Astrocyte (in vitro differentiated cells and primary cell): ENCODE measurements at places on chromosomes 4 and X. TPM values are rescaled to one million over a fixed set of nuclear protein-coding genes. Genes with fewer than 3 reads are reported as not detected.

GRCh38 chrX:118356154-118356701 lies 10.3 kb downstream of the WDR44 start:
- DNase-seq, result no peak

The WDFY3 gene
- total RNA-seq, result 76.6 and 89.5 TPM in 2 replicates

The TRAM1L1 gene
- total RNA-seq, result 2.3 and 3.1 TPM in 2 replicates

GRCh38 chr4:58074382-58074781 lies 964.2 kb upstream of the IGFBP7 start:
- no peak for DNase-seq

DNA sequence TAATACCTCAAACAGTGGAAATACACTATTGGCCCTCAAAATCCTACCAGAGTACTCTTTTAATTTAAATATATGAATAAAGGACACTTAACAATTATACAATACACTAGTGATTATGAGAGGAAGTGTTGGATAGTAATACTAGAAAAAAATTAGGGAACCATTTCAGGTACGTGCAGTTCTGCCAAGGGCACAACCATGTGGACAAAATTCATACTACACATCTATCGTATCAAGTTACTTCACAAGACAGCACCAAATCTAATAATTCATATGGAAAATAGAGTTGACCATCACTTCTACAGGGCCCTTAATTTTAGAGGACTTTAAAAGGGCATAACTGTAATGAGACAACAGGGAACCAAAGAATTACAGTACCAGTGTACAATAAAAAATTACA lies 69.2 kb upstream of the ZCCHC13 start:
- no peak for DNase-seq

DNA sequence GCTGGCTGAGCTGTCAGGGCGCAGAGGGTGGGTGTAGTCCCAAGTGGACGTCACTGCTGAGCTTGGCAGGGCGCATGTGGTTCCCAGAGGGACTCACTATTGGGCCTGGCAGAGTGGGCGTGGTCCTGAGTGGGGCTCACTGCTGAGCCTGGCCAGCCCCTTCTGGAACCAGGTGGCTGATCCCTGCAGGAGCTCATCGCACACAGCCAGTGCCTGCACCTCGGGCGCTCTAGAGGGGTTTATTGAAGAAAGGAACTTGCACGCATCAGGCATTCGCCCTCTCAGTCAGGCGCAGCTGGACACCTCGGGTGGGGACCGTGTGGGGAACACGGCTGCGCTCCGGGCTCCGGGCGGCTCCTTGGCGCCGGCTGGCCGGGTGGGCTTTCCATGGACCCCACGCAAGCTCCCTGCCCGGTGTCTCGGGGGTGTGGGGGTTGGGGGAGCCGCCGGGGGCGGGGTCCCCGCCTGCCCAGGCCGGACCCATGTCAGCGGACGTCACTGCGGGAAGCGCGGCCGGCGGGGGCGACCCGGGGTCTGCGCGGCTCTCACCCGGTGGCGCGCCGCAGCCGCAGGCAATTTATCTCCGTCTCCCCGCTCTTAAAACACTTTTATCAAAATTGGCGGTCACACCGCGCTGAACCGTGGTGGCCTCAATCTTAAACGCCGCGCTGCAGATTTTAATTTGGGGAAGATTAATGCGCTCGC lies 65.4 kb upstream of the NKX1-1 start:
- no peak for DNase-seq

The PPP4R3C gene
- not detected in 2 replicates for total RNA-seq

The YIPF7 gene
- 0.30 and 0.31 TPM in 2 replicates for total RNA-seq

The PLCXD1 gene
- 20.3 and 25.9 TPM in 2 replicates for total RNA-seq

GRCh38 chrX:136183172-136183571 lies 35.8 kb downstream of the FHL1 start:
- DNase-seq, result no peak

DNA sequence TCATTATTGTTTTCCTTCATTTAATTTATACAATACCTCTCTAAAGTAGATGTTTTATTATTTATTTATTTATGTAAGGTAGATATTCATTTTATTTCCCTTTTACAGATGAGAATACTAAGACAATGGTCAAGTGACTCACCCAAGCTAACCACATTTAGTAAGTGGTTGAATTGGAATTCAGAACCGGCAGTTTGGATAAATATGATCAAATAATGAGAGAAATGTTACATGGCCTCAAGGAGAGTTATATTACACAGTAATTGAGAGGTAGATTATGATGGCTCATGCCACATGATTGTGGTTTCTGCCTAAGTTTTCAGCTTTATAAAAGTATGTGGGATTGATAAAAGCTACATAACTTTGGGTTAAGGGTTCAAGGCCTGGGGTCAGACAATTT lies 239.4 kb upstream of the BOD1L1 start:
- DNase-seq, result peak; percentile 43

- peak; percentile 86 for DNase-seq
Observed at GRCh38 chr4:5635826-5636195, 72.5 kb downstream of the EVC2 start.

- DNase-seq, result no peak
Observed at GRCh38 chrX:28988246-28988645, 401.0 kb downstream of the IL1RAPL1 start.

GRCh38 chrX:56789518-56790070 lies 60.6 kb downstream of the NBDY start:
- DNase-seq, result no peak

The SPIN4 gene
- total RNA-seq, result 3.1 and 4.9 TPM in 2 replicates

The AWAT2 gene
- not detected in 2 replicates for total RNA-seq

The CXXC4 gene
- total RNA-seq, result 10.6 and 13.4 TPM in 2 replicates
